Prostate gland (tissue), 2 donors: ENCODE measurements at places on chromosomes 5 and 9. TPM values are rescaled to one million over a fixed set of nuclear protein-coding genes. Genes with fewer than 3 reads are reported as not detected.

- DNase-seq: peak; percentile 89
Measured at GRCh38 chr9:33620738-33621439, 96.8 kb downstream of the ANKRD18B start.

DNA sequence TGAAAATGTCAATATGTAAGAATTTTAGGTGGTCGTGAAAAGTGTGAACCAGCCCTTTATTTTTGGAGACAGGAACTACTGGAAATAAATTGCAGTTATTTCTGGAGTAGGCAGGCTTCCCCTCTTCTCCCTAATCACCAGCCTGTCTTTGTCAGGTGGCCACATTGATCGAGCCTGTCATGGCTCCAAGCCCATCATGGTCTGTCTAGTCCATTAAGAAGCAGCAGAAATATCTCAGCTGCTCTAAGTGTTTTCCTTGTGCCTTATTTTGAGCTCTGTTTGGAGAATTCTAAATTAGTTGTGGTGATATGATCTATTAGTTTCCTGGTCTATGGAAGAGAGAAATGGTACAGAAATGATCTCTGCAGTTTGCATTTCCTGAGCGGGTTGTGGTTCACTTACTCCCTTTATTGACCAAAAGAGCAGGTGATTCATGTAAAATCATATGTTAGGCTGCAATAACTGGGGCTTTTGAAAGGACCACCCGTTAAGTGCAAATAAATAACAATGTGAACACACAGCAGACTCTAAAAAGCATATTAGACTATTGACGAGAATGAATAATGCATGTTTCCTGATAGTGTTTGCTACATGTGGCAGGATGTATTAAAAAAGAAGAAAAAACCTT, 42.3 kb downstream of the BASP1 start:
- DNase-seq: no peak

DNA sequence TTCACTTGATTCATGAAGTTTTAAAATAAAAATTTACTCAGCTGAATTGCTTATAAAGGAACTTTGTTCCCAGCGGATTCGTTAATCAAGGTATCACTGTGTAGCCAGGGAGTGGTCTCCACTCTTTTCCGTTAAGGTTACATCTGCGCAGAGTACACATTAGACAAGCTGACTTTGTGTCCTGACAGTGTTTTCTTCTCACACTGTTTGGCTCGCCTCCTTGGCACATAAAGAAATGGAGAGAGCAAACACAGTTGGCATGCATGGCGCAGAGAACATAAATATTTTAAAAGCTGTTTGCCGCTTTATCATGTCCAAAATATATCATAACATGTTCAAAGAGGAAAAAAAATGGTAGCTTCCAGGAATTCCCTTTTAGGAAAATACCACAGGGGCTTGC, 153.2 kb downstream of the EDIL3 start:
- no peak for DNase-seq

- no peak for DNase-seq
Measured at GRCh38 chr9:26216702-26217101, 538.5 kb upstream of the TUSC1 start.

DNA sequence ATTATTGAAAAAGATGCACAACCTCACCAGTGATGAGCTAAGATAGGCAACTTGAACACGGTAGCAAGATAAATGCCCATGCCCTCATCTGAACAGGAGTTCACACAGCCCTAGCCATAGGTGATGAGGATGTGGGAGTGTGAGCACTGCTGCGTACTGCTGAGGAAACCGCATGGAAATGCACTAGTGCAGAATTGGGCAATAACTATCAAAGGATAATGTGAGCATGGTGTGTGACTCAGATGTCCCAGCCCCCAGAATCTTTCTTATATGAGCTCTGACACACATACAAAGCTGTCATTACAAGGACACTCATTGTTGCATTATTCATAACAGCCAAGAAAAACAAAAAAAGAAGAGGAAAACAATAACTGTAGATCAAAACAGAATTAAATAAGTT, 521.2 kb downstream of the IRX1 start:
- no peak for DNase-seq

DNA sequence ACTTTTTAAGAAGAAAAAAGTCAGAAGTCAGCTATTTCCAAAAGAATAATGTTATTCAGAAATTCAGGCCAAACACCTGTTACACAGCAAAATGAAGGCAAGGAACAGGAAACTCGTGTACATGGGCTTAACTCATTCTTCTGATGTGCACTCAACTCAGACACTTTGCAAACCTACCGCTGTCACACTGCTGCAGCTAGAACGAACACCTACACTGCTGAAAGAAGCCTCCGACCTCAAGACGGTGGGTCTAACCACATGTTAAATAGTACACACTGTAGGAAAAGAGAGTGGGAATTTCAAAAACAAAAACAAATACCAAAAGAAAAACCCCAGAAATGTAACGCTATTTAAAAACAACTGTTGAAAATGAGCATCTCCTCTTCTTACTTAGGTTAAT, 384.5 kb downstream of the IRX1 start:
- DNase-seq: no peak

- DNase-seq: no peak
Measured at GRCh38 chr5:65967288-65968066, 41.1 kb downstream of the ERBIN start.

- peak; percentile 34 for DNase-seq
Measured at GRCh38 chr9:23826120-23826629, at the start of gene ELAVL2. TSS of gene ELAVL2 (minus strand) at chr9:23826240. CDS start at chr9:23762234, 64,006 bp downstream.

GRCh38 chr5:14286574-14287421, 143.7 kb downstream of the TRIO start:
- no peak for DNase-seq

GRCh38 chr5:138676002-138676401, 77.2 kb upstream of the CTNNA1 start:
- DNase-seq: no peak

- no peak for DNase-seq
Measured at GRCh38 chr9:6014670-6015270, 654 bp downstream of the RANBP6 start.

DNA sequence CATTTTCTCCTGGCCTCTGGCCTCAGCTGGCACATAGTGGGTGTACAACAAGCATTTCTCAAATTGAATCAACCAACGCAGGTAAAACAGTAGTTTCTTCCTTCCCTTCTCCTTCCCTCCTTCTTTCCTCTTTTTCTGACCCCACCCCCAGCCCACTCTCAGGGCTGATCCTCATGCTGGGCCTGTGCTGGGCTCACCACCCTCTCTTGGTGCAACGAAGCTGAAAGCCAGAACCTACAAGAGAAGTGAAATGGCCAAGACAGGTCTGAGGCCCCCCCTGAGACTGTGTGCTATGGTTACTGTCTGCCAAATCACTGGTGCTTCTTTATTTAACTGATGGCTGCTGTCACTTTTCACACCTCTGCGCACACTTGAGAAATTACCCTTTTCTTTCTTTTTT, 53.0 kb upstream of the BOD1 start:
- DNase-seq: no peak

DNA sequence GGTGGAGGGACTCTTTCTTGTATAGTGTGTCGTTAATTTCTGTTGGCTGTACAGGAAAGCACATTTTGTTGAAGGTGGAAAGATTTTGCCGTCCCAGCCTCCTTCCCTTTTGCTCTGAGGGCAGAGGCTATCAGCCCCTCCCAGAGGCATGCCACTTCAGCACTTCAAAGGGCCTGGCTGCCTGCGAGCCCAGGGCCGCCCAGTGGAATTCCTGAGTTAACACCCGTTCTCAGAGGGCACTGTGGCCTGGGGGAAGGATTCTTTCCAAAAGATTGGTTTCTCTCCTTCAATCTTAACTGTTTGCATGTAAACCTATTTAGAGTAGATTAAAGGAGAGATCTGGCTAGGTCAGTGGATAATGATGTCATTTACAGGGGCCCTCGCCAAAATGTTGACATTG, 238.6 kb downstream of the FANCC start:
- no peak for DNase-seq

DNA sequence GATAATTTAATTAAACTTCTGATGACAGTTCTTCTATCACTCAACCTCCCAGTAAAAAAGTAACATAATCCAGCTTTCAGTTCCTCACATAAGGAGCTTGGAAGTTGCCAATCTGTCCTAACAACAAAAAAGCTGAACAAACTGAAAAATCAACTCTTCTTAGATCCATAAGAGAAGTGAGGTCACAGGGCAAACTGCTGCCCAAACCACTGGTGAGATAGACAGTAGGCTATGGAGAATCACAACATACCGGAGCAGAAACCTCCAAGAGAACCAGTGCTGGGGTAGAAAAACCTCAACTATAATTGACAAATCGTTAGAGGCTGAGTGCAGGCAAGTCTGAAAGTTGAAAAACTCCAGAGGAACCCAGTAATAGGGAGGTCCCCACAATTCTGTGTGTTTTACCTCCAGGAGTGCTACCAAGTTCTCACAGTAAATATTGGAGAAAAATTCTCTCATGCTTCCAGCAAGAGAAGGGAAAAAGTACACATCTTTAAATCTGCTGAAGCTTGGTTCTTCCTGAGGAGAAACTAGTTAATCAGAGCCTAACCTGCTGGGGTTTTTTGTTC, 300.0 kb downstream of the PDE4D start:
- DNase-seq: no peak

DNA sequence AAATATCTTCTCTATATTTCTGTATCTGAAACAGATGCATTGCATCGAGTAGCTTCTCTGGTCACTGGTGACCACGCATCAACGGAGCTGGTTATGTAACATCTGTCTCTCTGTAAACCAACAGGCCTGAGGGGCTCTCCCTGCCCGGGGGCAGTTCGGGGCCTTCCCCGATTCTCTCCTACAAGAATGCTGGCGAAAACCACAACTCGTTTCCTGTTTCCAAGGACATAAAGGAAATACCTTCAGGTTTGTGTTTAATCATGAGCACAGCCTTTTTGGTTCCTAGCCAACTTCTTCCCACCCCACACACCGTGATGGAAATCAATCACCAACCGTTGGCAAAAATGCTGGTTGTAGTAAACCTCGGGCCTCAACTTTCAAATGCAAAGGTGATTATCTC, 25.1 kb downstream of the GDNF start:
- no peak for DNase-seq

DNA sequence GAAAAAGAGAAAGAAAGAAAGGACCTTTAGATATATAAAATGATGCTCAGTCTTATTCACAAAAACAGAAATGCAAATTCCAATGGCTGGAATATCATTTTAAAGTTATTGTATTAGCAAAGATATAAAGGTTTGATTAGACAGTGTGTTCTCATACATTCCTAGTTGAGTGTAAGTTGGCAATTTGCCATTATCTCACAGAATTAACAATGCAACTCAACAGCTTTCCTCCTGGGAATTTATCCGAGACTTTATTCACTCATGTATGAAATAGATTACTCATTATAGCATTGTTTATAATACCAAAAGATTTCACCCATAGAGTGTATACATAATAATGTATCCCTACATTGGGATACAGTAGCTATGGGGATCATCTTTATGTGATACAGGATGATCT, 27.1 kb upstream of the MLLT3 start:
- no peak for DNase-seq

DNA sequence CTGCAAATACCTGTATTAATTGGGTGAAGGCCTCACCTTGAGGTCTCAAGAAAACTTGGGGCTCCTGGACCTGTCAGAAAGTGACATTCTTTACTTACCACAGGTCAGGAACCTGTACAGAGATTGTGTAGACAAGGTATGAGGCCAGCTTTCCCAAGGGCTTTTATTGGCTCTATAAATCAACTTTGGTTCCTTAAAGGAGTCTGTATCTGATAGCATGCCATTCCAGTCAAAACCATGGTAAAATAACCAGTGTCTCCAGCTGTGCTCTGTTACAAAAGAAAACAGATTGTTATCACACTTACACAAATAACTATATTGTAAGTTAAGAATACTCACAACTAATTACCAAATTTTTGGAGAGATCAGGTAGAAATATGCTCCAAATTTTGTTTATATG, 64.5 kb downstream of the COL15A1 start:
- no peak for DNase-seq

DNA sequence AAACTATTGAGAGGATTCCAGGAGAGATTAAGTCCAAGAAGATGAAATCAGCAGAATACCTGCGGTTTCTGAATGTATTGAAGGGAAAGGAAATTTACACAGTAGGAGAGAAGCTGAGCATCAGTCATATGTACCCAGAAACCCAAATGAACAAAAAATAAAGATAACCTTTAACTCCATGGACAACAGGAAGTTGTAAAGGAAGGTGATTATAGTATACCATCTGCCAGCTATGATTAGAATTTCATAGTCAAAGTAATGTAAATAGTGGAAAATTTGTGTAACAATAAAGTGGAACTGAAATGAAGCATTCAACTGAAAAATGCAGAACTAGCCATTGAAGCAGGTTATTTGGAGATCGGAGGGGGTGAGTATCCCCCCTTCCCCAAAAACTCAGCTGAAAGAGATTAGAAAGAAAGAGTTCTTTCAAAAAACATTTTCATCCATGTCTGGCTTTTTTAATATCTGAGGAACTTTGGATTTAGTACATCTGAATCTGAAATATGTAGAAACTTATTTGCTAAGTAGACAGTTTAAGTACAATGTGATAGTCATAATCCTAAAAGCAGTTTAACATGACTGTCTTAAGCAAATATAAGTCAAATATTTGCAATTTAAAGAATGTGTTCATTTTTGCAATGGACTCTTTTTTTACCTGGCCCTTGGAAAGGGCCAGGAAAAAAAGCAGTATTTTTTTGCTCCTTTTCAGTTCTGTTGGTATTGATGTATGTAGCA, 58.4 kb downstream of the APC start:
- no peak for DNase-seq

Gene LCN1
- total RNA-seq: not detected

Gene INSL4
- not detected for total RNA-seq

Gene ESM1
- total RNA-seq: not detected
